CD4-positive, alpha-beta T cell (primary cell): ENCODE measurements at places on chromosomes 7 and 10.

GRCh38 chr10:102639537-102639936 lies 4.7 kb upstream of the TRIM8 start:
- no peak for DNase-seq
- no peaks in the 10 kb centered on the region for H3K36me3 ChIP-seq
- H3K27me3 ChIP-seq = no peaks in the 10 kb centered on the region
- no peak overlapping the region for H3K27ac ChIP-seq
- no peak overlapping the region for H3K4me3 ChIP-seq
- peaks cover 30% of the 10 kb centered on the region for H3K4me1 ChIP-seq

- H3K36me3 ChIP-seq = no peaks in the 10 kb centered on the region
- H3K27ac ChIP-seq = no peak overlapping the region
- H3K4me1 ChIP-seq = no peaks in the 10 kb centered on the region
- no peak overlapping the region for H3K4me3 ChIP-seq
Observed at GRCh38 chr7:31487476-31487875, 26.4 kb upstream of the ITPRID1 start.

- H3K4me3 ChIP-seq = no peak overlapping the region
- no peaks in the 10 kb centered on the region for H3K27me3 ChIP-seq
- no peak for DNase-seq
- no peak overlapping the region for H3K27ac ChIP-seq
Observed at GRCh38 chr7:20491284-20491683, 124.2 kb upstream of the ABCB5 start.

GRCh38 chr10:131034451-131034850 lies 277.1 kb downstream of the TCERG1L start:
- H3K27ac ChIP-seq = no peak overlapping the region
- H3K36me3 ChIP-seq = no peaks in the 10 kb centered on the region
- no peaks in the 10 kb centered on the region for H3K27me3 ChIP-seq
- no peak overlapping the region for H3K4me3 ChIP-seq
- no peaks in the 10 kb centered on the region for H3K4me1 ChIP-seq

GRCh38 chr7:122544463-122544862 lies 154.5 kb downstream of the RNF133 start:
- no peaks in the 10 kb centered on the region for H3K27me3 ChIP-seq
- H3K4me3 ChIP-seq = no peak overlapping the region
- no peak for DNase-seq
- H3K36me3 ChIP-seq = no peaks in the 10 kb centered on the region
- H3K27ac ChIP-seq = no peak overlapping the region

GRCh38 chr7:28581351-28581750 lies 169.0 kb downstream of the CREB5 start:
- no peaks in the 10 kb centered on the region for H3K36me3 ChIP-seq
- no peaks in the 10 kb centered on the region for H3K27me3 ChIP-seq
- no peak overlapping the region for H3K4me3 ChIP-seq
- H3K4me1 ChIP-seq = no peaks in the 10 kb centered on the region

DNA sequence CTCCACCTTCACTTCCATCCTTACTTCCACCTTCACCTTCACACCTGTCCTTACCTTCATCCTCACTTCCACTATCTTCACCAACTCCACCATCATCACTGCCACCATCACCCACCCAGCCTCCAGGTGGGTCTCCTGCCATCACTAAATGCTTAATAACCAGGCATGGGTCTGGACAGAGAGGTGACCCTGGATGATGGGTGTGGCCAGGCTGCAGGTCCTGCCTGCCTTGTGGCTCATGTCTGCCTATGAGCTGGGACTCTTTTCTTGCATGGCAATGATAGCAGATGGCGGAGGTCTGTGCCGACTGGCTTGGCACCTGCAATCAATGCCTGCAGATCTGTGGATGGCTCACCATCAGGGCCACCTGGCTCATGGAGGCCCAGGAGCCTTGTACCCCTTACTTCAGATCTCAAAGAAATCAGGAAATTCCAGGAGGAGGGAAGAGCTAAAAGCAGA lies 60.1 kb upstream of the ELN start:
- no peak overlapping the region for H3K4me3 ChIP-seq
- peaks cover 3% of the 10 kb centered on the region for H3K27me3 ChIP-seq
- H3K4me1 ChIP-seq = no peaks in the 10 kb centered on the region
- no peaks in the 10 kb centered on the region for H3K36me3 ChIP-seq

- DNase-seq = no peak
- H3K27ac ChIP-seq = no peak overlapping the region
- H3K36me3 ChIP-seq = no peaks in the 10 kb centered on the region
Observed at GRCh38 chr10:70759781-70760180, 25.4 kb downstream of the TBATA start.

DNA sequence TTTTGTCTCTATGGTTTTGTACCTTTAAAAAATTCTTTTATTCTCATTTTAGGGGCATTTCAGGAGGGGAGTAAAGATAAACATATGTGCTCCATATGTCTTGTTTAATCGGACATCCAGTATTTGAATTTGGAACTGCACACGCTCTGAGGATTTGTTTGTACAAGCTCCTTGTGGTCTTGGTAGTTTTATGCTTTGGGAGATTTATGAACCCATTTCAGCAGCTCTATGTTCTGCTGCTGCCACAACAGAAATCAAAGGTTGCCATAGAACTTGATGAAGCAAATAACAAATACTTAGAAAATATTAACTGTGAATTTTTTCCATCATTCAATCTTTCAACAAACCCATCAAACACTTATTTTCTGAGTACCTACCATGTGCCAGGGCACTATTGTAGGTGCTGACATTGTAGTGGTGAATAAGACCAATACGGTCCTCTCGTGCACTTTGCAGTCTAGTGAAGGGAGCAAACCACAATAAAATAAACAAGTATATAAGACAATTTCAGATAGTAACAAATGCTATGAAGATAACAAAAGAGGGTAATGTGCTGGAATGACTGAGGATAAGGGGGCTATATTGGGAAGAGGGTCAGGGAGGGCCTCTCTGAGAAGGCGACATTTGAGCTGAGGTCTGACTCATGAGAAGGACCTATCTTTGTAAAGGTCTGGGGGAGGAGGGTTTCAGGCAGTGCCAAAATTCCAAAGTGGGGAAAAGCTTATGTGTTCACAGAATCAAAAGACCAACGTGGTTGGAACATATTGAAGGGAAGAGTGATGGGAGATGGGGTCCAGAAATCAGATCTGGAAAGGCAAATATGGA lies 30.4 kb downstream of the MYPN start:
- peaks cover 2% of the 10 kb centered on the region for H3K27me3 ChIP-seq
- no peaks in the 10 kb centered on the region for H3K4me1 ChIP-seq
- no peak overlapping the region for H3K27ac ChIP-seq
- no peak overlapping the region for H3K4me3 ChIP-seq

GRCh38 chr7:347644-348479 lies 57.9 kb downstream of the FOXL3 start:
- no peak overlapping the region for H3K27ac ChIP-seq
- H3K27me3 ChIP-seq = no peaks in the 10 kb centered on the region

GRCh38 chr7:120028636-120029035 lies 244.3 kb upstream of the KCND2 start:
- no peak overlapping the region for H3K4me3 ChIP-seq
- no peaks in the 10 kb centered on the region for H3K4me1 ChIP-seq
- no peak for DNase-seq
- no peaks in the 10 kb centered on the region for H3K27me3 ChIP-seq
- no peak overlapping the region for H3K27ac ChIP-seq

GRCh38 chr7:31204071-31204470 lies 136.5 kb downstream of the NEUROD6 start:
- no peak overlapping the region for H3K27ac ChIP-seq
- H3K36me3 ChIP-seq = no peaks in the 10 kb centered on the region
- DNase-seq = no peak

DNA sequence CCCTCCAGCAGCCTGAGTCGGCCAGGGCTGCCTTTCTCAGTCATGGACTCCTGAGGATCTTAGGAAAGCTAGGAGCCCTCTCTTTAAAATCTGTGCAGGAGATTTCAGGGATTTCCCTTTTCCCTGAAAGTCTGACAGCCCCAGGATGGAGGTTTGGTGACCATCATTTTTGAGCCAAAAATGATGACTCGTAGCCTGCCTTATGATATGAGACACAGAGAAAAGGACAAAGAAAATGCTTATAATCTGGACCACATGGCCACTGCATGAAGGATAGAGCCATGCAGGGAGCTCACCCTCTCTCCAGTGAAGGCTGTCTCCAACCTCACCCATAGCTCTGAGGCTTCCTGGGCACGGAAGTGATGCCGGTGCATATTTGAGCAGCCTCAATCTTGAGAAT lies 106.6 kb upstream of the CHST15 start:
- no peaks in the 10 kb centered on the region for H3K27me3 ChIP-seq
- no peak for DNase-seq
- H3K36me3 ChIP-seq = no peaks in the 10 kb centered on the region
- H3K4me3 ChIP-seq = no peak overlapping the region

DNA sequence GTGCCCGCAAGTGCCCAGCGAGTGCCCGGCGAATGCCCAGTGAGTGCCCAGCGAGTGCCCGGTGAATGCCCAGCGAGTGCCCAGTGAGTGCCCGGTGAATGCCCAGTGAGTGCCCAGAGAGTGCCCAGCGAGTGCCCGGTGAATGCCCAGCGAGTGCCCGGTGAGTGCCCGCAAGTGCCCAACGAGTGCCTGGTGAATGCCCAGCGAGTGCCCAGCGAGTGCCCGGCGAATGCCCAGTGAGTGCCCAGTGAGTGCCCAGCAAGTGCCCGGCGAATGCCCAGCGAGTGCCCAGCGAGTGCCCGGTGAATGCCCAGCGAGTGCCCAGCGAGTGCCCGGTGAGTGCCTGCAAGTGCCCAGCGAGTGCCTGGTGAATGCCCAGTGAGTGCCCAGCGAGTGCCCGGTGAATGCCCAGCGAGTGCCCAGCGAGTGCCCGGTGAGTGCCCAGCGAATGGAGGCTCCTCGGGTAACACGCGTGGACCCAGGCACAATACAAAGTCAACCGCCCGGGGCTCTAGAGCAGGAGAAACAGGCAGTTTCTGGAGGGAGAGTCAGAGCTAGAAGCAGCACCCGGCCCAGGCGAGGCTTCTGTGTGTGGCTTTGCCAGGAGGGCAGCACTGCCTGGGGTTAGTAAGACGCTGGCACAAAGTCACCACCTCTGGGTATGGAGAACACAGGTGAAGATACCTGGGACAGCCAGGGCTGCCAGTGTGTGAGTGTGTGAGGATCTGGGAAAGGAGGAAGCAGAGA lies 38.2 kb upstream of the CFAP46 start:
- no peak overlapping the region for H3K4me3 ChIP-seq
- DNase-seq = no peak
- H3K4me1 ChIP-seq = no peaks in the 10 kb centered on the region
- H3K27me3 ChIP-seq = no peaks in the 10 kb centered on the region

DNA sequence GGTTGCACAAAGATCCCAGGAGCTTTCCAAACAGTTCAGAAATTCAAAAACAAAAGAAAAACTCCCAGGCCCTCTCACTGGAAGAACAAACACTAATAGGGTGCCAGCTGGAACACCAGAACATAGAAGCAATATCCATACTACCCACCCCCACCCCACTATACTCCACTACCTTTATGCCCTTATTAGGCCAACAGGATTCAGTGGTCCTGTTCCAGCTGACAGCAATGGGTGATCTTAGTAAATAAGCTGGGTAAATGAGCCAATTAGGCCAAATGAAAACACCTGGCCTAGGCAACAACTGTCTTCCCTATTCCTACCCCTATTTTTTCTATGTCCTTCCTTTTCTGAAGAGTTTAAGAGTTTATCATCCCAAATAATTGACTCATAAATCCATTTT lies 11.7 kb downstream of the NOC3L start:
- no peak overlapping the region for H3K4me3 ChIP-seq
- no peaks in the 10 kb centered on the region for H3K27me3 ChIP-seq
- no peak overlapping the region for H3K27ac ChIP-seq
- no peak for DNase-seq

- DNase-seq = no peak
- H3K4me1 ChIP-seq = no peaks in the 10 kb centered on the region
- H3K36me3 ChIP-seq = no peaks in the 10 kb centered on the region
Observed at GRCh38 chr7:12196386-12196785, 14.7 kb upstream of the TMEM106B start.

DNA sequence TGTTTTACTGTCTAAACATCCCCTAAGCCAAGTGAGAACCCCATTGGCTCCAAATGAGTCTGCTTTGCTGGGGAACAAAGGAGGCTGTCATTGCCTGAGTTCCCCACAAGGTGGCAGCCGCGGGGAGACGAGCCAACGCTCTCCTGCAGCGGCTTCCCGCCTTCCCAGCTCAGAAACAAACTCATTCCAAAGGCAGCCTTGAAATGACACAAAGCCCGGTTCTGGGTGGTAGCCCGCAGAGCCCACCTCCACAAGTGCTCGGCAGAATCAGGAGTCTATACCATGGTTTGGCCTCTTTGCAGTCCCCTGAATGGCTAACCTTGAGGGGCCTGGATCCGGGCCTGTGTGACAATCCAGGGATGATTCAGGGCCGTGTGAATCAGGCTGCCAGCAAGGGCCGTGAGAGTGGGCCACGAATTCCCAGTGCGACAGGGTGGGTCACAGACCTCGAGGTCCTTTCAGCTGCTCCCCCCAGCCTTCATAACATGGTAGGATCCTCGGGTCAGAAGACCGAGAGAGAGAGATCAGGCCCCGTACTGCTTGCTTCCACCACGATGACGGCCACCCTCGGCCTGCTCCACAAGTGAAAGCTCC lies 79.7 kb downstream of the DLG5 start:
- no peaks in the 10 kb centered on the region for H3K27me3 ChIP-seq
- H3K4me3 ChIP-seq = no peak overlapping the region
- DNase-seq = peak; percentile 48
- peaks cover 4% of the 10 kb centered on the region for H3K4me1 ChIP-seq
- H3K36me3 ChIP-seq = no peaks in the 10 kb centered on the region

DNA sequence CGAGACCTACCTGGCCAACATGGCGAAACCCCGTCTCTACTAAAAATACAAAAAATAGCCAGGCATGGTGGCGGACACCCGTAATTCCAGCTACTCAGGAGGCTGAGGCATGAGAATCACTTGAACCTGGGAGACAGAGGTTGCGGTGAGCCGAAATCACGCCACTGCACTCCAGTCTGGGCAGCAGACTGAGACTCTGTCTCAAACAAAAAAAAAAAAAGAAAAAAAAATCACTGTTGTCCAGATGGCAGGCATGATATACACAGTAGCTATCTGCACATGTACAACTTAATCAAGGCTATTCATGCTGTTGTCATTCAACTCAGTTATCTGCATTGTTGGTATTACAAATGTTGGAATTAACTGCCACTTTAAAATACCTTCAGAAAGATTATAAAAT lies 55.3 kb downstream of the BRAF start:
- H3K4me3 ChIP-seq = no peak overlapping the region
- no peaks in the 10 kb centered on the region for H3K27me3 ChIP-seq
- H3K36me3 ChIP-seq = no peaks in the 10 kb centered on the region
- peaks cover 8% of the 10 kb centered on the region for H3K4me1 ChIP-seq
- no peak overlapping the region for H3K27ac ChIP-seq
- DNase-seq = no peak

DNA sequence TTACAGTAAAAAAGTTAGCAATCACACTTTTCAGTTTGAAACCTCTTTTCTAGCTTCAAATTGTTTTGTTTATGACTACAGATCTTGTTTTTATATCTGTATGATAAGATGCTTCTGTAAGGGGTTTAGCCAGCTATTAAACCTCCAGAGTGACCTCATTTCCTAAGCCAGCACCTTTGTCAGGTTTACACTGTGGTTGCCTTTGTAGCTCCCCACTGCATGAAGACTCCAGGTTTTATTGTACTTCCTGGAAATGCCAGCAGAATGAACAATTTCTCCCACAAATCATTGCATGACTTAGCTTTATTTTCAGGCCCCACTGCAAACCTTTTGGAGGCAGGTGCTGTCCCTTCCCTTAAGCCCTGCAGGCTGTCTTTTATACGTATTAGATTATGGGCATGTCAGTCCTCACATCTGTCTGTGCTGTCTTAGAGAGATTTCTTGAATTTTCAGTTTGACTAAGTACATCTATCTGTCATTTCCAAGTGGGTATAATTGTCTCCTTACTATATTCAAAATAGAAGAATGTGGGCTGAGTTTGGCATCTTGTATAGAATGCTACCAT lies 8.2 kb upstream of the AGR3 start:
- no peak overlapping the region for H3K4me3 ChIP-seq
- no peaks in the 10 kb centered on the region for H3K4me1 ChIP-seq
- no peak overlapping the region for H3K27ac ChIP-seq
- H3K27me3 ChIP-seq = no peaks in the 10 kb centered on the region
- DNase-seq = no peak
- H3K36me3 ChIP-seq = no peaks in the 10 kb centered on the region
